Left forelimb (tissue), 1 donor: ENCODE measurements at places on chromosomes 11 and 22.

- DNase-seq, result no peak
Observed at GRCh38 chr11:23851216-23851615, 645.6 kb upstream of the LUZP2 start.

- no peak for DNase-seq
Observed at GRCh38 chr22:23289851-23290724, 109.8 kb downstream of the BCR start.

DNA sequence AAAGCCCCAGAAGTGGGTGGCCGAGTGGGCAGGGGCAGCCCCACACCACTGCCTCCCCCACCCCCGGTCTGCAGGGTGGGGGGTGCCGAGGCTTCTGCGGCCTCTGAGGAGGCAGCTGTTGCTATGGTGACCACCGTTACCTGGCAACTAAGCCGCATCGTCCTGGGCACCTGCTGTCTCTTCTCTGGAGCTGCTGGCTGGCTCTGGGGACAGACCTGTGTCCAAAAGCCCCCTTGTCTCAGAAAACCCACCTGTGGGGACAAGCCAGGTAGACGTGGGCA is 79.9 kb upstream of the PRR5 start:
- DNase-seq, result no peak

DNA sequence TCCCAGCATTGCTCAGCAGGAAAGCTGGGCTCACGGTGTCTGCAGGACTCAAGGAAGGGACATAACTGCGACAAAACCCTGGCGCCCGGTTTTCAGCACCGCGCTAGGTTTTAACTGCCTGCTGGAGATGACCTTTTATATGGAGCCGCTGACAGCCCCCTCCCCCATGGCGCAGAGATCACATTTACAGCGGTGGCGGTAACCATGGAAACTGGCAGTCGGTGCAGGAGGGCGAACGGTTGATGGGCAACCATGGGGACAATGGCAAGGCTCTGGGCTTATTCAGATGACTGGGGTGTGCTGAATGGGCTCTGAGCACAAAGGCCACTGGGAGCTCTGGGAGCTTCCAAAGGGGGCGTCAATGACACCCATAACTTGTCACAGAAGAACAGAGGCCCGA is 37.2 kb downstream of the CELSR1 start:
- DNase-seq, result no peak

DNA sequence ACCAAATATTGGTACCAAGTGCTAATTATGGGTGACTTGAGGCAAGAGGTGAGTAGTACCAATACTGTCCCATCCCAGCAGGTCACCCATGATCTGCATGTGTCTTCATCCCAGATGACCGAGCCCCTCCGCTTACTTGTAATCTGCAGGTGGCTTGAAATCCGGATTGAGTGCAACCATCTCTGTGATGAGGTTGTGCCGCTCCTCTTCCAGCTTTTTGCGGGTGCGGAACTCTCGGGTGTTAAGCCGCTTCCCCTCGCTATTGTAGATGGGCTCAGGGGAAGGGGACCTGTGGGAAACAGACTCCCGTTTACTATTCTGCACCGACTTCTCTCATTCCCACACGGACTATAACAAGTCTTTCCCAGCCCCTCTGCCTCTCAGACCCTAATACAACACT is 8.2 kb downstream of the SF1 start:
- no peak for DNase-seq

- peak; percentile 48 for DNase-seq
Observed at GRCh38 chr22:47192651-47193437, 430.4 kb downstream of the TBC1D22A start.

GRCh38 chr11:84817998-84818397 is 809.1 kb downstream of the DLG2 start:
- no peak for DNase-seq

GRCh38 chr11:107957109-107957588 is 28.9 kb downstream of the RAB39A start:
- DNase-seq, result no peak

DNA sequence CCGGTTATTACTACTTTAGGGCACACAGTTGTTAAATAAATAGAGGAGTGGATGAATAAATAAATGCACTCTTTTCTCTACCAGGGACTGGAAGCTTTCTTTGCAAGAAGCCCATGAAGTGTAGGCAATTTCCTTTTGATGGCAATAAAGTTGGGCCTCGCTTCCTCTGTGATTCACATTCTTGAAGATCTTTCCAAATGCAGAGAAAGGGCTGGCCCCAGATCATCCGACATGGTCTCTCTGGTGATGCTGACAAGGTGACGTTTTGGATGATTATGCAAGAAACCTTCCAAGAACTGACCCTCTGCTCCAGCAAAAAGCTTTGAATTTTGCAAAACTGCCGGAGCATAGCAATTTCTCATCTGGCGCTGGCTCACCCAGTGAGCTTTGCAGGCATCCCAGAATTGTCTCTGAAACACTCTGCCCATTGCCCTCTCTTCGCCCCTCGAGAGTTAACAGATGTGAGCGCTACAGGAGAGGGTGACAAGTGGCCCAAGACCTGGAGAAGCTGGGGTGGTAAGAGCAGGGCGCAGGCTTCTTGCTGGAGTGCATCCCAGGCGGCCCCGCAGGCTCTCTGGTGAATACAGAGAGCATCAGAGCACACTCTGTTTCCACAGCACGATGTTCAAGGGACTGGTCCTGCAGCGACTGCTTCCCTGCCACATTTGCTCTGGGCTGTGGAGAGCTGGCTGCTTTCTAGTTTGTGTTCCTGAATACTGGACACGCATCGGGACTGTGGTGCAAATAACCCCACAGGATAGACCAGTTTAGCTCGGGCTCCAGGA is 11.5 kb upstream of the IFT27 start:
- no peak for DNase-seq

- no peak for DNase-seq
Observed at GRCh38 chr11:117818041-117818873, 6.3 kb downstream of the FXYD2 start.

DNA sequence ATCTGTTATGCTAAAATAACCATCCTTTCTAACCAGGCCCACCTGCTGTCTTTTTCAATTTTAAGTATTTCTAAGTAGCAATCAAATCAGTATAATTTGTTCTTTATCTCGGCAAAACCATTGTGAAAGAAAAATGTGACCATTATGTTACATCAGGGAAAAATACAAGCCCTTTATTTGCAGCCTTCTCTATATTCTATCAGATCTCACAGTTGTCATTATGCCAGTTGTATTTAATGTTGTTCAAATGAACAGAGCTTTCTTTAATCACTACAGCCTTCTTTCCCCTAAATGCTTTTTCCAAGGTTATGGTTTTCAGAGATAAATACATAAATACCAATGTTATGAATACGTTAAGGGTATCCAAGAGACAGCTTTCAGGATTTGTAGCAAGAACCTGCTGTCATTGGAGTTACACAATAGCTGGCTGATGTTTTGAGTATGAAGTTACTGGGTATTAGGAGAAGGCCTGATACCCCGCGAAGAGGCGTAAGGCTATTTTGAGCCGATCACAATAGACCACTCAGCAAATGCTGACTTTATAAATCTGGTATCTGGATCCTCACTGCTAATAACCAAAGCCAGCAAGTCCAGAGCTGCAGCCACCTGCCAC is 406.3 kb downstream of the CADM1 start:
- DNase-seq, result no peak

GRCh38 chr11:66686801-66687750 is 9.4 kb upstream of the RBM4B start:
- DNase-seq, result no peak

DNA sequence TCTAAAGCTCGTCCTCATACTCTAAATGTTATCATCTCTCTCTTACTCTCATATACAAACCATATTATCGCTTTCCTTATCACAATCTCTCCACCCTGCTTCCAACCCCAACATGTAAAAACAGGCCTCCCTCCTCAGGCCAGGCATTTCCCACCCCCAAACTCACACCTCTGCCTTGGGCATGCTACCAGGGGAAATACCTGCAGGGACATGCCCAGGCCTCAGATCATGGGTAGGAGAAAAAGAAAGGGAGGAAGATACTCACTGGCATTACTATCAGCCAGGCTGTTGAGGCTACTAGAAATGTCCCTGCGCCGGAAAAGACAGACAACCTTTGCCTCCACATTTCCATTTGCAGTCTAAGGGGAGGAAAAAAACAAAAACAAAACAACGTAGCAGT is 1.8 kb downstream of the MTA2 start:
- DNase-seq, result no peak

DNA sequence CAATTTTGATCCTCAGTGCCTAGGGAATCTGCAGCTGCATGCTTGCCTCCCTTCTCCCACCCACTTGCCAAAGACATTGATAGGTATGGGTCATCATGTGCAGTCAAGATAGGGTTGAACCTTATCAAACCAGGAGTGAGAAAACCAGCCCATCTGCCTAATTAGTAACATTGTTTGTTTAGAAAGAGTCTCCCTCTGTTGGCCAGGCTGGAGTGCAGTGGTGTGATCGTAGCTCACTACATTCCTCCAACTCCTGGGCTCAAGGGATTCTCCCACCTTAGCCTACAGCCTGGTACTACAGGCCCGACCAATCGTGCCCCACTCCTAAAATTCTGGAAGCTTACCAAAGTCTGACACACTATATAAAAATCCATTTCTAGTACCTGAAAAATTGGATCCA is 4.6 kb downstream of the C11orf71 start:
- no peak for DNase-seq

DNA sequence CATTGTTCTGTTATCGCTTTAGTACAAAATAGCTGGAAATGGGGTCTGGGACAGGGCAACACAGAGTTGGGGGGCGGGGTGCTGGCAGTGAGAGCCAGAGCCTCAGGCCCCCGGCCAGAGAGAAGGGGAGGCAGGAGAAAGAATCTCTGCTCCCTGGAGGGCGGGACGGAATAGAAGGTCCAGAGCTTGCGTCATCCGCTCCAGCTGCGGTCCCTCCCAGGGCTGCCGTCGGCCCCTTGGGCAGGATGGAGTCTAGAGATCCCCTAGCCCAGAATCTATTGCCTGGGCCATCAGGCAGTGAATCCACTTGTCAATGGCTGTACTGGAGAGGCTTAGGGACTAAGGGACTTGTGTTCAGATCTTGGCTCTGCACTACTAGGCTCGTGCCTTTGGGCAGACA is 5.0 kb downstream of the TP53I11 start:
- DNase-seq, result no peak

DNA sequence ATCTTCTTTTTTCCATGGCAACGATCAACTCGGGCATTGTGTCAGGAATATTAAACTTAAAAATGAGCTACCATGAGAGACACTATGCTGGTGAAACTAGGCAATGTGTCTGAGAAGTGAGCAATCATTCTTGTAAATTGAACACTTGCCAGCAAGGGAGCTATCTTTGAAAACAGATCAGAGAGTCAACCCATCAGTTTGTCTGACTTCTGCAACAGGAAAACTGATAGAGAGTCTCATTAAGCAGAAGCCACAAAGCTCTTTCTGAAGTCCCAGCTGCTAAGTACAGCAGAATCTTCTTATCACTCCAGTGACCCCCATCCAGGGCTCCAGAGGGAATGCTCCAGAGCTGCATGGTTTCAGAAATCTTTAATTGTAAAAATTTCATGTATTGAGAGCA is 114.7 kb downstream of the MSANTD4 start:
- no peak for DNase-seq

DNA sequence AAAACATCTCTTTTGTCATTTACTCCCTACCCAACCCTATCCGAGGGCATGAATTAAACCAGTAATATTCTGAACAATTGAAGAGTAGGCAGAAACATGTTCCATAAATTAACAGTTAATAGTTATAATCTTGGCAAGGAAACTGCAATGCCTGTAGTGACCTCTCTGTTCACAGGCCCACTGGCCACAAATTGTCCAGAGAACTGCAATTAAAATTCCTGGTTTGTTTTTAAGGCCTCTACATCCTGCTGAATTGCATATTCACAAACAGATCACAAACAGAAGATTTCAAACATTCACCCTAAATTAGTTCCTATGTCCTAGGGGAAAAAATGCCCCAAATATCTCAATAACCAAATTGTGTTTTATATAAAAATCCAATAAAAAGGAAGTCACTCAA is 143.2 kb upstream of the TRPC6 start:
- no peak for DNase-seq

DNA sequence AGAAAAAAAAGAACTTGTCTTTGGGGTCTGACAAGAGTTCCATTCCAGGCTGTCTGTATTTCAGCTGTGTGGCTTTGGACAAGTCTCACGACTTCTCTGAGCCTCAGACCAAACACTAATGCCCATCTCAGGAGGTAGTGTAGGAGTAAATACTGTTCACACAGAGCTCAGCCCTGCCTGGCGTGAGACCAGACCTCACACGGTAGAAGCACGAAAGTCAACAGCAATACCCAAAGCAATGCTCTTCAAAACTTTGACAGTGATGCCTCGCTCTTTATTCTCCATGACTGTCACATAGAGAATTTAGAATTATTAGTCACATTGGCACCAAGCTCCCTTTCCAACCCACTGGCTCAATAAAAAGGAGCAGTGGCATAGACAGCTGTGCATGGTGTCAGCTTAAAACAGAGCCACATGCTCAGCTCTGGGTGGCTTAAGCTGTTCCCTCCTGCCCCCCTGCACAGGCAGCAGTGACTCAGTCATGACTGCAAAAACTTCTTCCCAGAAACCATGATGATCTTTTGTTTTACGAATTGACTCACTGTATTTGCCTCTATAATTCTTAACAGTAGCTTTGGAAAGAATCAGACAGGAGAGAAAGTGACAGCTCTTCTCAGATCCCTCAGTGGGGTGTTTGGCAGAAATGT is 74.0 kb upstream of the PHF21B start:
- DNase-seq, result no peak

GRCh38 chr11:6210274-6210955 is 5.1 kb downstream of the C11orf42 start:
- DNase-seq, result peak; percentile 31

DNA sequence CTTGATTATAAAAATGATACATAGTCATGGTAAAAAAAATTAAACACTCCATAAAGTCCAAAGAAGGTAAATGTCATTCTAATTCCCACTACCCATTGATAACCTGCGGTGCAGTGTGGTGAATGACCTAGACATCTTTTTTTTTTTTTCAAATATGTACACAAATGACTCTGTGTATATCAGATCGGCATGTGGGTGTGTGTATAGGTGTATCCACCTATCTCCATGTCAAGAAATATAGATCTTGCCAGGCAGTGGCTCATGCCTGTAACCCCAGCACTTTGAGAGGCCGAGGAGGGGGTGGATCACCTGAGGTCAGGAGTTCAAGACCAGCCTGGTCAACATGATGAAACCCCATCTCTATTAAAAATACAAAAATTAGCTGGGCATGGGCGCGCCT is 18.4 kb upstream of the CBX6 start:
- no peak for DNase-seq

GRCh38 chr11:72594493-72595291 is 79.5 kb downstream of the PDE2A start:
- DNase-seq, result no peak
